ENCODE measurements at places on chromosomes 2 and 18. TPM values are rescaled to one million over a fixed set of nuclear protein-coding genes. Genes with fewer than 3 reads are reported as not detected.
A peak's percentile ranks its signal among the peaks of the same experiment; 100 is the strongest.

GRCh38 chr2:71066856-71067255 is 1.6 kb upstream of the NAGK start:
- DNase-seq = no peak

DNA sequence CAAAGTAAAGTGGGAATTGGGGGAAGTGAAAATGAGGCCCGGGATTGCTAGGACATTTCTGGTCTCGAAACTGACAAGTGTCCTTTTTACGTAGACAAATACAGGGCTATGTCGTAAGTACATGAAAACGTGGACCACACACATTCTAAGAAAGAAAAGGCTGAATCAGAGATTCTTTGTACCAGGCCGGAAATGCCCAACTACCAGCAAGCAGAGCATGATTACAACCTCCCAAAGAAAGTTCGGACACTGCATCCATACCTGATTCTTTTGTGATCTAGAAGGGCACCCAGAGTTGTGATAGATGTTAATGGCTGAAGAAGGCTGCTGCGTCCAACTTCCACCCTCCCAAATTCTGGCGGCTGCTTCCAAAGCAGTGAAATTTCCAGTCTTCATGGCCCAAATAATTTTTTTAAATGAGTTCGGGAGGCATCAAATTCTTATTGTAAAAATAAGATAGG is 1.7 kb downstream of the RBMS1 start:
- no peak for DNase-seq

TP53I3 gene
- total RNA-seq = 31.9 TPM

PLB1 gene
- 2.5 TPM for total RNA-seq

- no peak for DNase-seq
Observed at GRCh38 chr2:218389333-218390150, 7.5 kb downstream of the SLC11A1 start.

DNA sequence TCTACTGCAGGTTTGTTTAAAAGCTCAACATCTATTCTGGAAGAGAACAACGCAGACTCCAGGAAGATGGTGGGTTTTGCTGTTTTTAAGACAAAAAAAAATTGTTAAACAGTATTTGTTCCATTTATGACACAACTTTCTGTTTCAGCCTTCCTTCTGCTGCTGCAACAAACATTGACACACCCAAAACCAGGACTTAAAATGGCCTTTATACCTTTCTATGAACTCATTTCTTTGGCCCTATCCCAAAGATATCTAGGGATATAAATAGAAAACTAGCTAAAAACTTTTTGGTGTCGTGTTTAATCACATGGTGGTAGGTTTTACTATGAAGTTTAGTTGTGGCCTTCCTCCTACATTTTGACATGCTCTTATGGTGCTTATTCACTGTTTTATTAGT is 964 bp upstream of the GALNT3 start:
- DNase-seq = no peak

GRCh38 chr2:32061430-32061829 is 1.9 kb upstream of the SPAST start:
- no peak for DNase-seq

DNA sequence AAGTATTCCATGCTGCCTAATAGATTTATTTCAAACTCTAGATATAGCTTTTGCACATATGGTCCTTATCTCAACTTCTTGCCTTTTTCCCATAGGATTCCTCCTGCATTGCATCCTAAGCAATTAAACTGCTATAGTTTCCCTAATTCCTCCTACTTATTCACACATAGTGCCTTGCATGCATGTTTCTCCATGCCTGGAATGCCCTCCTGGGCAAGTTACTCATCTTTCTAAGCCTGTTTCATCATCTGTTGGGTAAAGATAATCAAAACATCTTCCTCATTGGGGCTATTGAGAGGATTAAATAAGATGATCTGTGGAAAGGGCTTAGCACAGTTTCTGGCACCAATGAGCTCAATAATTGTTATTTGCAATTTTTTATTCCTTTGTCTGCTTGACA is 726.5 kb downstream of the SLC4A3 start:
- no peak for DNase-seq

GRCh38 chr2:234548695-234549420 is 52.0 kb upstream of the ARL4C start:
- DNase-seq = no peak

MC2R gene
- not detected for total RNA-seq

MCFD2 gene
- total RNA-seq = 89.4 TPM

SCN1A gene
- total RNA-seq = not detected

DNA sequence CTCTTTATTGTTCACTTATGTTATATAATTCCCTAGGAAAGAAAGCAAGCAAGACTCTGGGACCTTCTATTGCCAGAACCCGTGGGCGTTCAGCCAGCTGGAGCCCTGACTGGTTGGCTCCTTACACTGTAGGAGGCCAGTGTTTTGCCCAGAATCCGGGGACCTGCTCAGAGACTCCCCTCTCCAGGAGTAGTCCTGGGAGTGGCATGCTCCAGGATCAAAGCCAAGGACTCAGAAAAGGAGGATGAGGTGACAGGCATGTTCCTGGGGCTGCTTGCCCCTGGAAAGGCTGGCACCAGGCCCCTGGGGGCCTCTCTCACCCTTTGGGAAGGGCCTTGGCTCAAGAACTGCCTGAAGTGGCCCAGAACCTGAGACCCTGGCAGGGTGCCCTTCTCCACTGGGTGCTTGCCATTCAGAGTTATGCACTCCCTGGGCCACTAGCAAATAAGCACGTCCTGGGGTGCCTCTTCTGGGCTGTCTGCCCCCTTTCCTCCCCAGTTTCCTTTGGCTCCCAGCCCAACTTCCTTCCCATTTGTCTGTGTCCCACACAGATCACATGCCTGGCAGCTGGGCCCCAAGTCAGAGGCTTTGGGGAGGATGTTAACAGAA is 19.6 kb upstream of the KIF3C start:
- no peak for DNase-seq

DNA sequence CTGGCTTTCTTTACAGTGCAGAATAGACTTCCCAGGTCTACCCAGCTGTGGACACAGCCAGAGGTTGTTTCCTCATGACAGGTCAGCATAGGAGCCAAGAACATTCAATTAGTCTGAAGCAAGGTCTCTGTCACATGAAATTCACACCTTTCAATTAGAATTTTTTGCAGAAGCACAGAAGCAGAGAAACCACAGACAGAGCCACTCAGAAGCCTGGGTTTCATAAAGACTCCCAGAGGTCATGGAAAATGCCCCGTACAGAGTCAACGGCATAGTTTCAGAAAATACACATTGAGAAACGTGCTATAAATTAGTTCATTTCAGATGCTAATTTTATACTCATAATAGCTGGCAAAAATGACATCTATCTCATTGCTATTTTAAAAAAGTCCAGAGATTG is 87.0 kb upstream of the TMEM200C start:
- no peak for DNase-seq

- peak; percentile 72 for DNase-seq
Observed at GRCh38 chr2:235244255-235245220, 249.3 kb upstream of the AGAP1 start.

- no peak for DNase-seq
Observed at GRCh38 chr2:181255651-181256050, 201.5 kb upstream of the ITGA4 start.

IL36G gene
- total RNA-seq = not detected

- DNase-seq = no peak
Observed at GRCh38 chr2:69683170-69683971, 39.8 kb upstream of the AAK1 start.

NGEF gene
- 4.9 TPM for total RNA-seq

- no peak for DNase-seq
Observed at GRCh38 chr18:46340716-46341115, 236.5 kb downstream of the HAUS1 start.

- DNase-seq = no peak
Observed at GRCh38 chr18:55861266-55861665, 273.3 kb upstream of the TCF4 start.

DNA sequence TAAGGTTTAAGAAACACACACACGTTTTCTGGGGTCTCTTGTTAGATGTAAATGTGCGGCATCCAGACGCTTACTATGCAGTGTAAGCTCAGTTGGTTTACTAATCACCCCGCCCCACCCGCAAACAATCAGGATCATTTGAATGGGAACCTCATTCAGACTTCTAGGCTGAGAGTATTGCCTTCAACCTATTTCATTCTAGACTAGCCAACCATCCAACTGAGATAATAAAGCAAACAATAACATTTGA is 1.3 kb upstream of the FIGN start:
- no peak for DNase-seq

All from vagina (tissue), 2 donors.